ENCODE measurements at places on chromosomes 5 and 9.
A peak's percentile ranks its signal among the peaks of the same experiment; 100 is the strongest.

DNA sequence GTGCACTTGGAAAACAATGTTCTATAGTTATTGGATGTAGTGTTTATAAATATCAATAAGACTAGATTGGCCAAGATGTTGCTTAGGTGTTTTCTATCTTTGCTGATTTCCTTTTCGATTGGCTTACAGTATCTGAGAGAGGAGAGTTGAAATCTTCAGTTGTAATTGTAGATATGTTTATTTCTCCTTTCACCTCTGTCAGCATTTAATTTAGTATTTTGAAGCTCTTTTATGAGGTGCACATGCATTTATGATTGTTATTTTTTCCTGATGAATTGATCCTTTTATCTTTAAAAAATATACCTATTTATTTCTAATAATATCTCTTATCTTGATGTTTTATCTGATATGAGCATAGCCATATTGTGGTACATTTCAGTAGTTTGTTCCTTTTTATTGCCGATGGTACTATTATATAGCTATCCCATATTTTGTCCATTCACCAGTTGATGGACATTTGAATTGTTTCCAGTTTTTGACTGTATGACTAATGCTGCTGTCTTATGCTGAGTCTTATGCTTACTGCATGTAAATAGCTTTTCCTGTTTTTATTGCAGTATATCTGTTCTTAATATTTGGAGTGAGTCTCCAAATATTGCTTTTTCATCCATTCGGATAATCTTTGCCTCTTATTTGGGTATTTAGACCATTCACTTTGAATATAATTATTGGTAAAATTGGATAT lies 34.7 kb downstream of the ERCC6L2 start:
- no peak for DNase-seq

- no peak for DNase-seq
These were observed 44.1 kb downstream of the CCNH start for GRCh38 chr5:87368601-87369000.

GRCh38 chr9:98564714-98565113 lies 144.0 kb downstream of the GABBR2 start:
- DNase-seq, result no peak

DNA sequence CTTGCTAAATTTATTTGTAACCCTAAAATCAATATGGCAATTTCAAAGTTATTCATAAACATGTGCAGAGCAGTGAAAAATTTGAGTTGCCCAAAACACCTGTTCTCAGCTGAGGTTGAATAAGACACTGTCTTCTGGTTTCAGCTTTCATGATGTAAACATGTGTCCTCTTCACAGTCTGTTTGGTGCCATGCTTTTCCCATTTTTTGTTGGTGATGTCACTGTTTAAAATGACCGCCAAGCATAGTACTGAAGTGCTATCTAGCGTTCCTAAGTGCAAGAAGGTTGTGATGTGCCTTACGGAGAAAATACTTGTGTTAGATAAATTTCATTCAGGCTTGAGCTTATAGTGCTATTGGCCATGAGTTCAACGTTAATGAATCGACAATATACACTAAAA lies 580.8 kb downstream of the ACTL7B start:
- no peak for DNase-seq

DNA sequence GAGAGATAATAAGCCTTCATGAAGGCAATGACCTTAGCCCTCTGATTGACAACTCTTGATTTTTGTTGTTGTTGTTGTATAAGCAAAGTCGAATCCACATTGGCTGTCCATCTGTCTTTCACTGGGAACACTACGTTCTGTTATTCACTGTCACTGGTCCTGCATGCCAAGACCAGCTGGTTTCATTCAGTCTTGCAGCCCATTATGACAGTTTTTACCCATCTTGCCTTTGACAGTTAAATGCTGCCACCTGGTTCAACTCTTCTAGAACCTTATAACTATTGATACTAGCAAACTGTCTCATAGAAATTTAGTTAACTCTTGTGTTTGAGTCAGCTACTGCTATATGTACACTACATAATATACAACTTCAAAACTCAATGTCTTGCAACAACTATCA lies 382.3 kb upstream of the CDH10 start:
- no peak for DNase-seq

GRCh38 chr9:130212543-130213297 lies 40.5 kb downstream of the NCS1 start:
- no peak for DNase-seq

DNA sequence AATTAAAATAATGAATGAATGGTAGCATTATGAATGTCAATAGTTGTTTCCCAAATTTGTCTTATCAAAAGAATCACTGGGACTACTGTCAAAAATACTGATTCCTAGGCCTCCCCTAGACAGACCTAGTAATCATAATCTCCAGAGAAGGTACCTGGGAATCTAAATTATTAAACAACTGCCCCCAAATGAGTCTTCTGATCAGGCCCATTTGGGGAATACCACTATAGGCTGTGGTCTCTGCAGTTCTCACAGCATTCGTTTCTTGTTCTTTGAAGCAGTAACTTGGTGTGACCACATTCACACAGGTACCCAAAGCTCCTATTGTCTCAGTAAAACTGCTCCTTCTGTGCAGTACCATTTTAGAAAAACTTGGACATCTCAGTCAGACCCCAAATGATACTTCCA lies 230.9 kb downstream of the PIK3R1 start:
- DNase-seq, result no peak

DNA sequence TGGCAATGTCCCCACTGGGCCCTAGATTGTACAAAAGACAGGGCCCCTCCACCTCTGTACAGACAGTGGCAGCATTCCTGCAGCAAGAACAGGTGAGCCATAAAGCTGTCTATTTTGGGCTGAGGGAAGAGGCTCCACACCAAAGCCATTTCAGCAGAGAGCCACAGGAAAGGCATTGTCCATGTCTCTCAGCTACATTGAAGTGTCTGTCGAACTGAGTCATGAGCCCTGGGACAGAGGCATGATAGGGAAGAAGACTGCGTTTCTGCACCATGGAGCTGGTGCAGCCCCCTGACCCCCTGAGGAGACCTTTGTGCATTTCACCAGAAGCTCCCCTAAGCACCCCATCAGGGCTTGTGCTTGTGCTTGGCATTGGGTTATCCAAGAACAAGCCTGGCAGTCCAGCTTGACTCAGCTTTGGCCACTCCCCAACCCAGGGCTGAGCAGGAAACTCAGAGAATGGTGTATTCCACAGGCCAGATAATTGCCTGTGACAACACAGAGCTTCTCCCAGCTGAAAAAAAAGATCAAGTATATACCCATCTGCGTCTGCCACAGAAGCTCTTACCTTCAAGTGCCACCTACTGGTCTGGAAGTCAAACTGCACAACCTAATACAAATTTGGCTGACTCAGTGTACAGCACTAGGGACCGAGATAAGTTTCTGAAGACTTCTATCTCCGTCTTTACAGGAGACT lies 5.9 kb upstream of the FRMD3 start:
- DNase-seq, result peak; percentile 81

DNA sequence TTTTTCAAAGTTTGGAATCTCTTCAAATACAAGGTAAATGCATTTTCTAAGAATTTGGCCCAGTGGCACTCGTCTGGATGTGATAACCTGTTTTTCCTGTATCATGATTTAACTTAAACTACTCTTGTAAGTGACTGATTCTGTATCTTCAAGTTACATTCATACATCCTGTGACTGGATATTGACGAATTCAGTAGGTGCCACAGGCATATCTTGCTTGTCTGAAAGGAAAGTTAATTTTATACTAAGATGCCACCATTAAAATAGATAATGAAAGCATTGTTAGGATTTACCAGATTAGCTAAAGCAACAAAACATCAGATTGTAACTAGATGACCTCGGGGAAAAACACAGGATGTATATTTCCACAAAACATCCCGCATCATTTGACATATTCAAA lies 175.3 kb upstream of the ZNF608 start:
- DNase-seq, result no peak

GRCh38 chr9:110820381-110820780 lies 151.8 kb downstream of the MUSK start:
- DNase-seq, result no peak

DNA sequence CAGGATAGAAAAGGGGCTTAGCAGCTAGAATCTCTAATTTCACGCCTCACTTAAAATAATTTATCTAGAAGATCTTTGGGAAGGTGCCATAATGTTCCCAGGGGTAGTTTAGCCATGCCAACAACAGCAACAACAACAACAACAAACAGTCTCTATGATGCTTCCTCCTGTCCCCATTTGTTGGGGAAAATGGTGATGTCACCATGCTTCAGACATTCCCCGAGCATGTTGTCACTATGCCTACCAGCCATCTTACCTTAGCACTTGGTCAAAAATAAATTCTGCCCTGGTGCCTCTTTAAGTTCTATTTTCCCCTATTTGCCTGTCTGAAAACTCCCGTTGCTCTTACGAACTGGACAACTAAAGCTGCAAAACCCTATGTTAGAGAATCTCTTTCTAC lies 76.6 kb downstream of the KCNN2 start:
- DNase-seq, result no peak

- no peak for DNase-seq
These were observed 395.7 kb downstream of the CDK5RAP2 start for GRCh38 chr9:120184266-120184665.

GRCh38 chr9:111838439-111838838 lies 43.7 kb upstream of the SHOC1 start:
- DNase-seq, result no peak

DNA sequence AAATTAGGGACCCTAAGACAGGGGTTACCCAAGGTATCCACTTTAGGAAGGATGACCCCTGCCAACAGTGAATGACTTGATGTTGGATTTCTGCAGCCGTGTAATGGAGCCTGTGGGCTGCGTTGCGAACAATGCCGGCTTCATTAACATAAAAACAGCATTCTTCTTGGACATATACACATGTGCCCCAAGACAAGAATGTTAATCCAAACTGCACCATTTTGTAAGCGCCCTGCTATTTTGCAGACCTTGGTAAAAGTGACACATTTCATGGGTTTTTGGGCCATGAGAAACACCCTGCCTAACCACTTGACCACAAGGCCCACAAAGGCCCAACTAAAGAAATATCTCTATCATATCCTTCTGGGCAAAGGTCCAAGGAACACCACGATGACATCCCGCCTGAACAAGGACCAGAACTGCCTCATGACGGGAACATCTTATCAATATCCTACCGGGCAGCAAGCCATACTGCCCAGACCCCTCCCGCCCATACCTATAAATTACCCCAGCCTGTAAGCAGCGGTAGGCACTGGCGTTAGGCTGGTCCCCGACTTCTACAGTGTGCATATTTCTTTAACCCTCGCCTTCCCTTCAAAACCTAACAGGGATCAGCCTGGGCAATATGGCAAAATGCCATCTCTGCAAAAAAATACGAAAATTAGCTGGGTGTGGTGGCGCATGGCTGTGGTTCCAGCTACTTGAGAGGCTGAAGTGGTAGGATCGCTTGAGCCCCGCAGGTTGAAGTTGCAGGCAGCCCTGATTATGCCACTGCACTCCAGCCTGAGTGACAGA lies 9.7 kb upstream of the PDCD1LG2 start:
- no peak for DNase-seq

DNA sequence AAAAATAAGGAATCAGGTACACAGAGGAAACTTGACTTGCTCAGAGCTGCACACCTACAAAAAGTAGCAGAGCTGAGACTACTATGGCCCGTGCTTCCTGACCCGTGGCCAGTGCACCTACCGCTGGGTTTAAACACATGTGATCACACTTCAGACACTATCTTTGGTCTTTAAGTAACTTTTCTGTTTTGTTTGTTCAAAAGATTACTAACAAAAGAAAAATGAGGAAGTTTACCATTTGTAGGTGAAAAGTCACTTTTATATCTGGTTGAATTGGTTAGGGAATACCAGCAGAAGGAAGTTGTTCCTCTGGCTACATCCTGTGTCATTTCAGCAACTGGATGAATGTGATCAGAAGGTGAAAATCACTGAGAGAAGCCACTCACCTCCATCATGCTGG lies 6.5 kb upstream of the SYK start:
- no peak for DNase-seq

- DNase-seq, result no peak
These were observed 106.6 kb upstream of the POC5 start for GRCh38 chr5:75823811-75824210.

DNA sequence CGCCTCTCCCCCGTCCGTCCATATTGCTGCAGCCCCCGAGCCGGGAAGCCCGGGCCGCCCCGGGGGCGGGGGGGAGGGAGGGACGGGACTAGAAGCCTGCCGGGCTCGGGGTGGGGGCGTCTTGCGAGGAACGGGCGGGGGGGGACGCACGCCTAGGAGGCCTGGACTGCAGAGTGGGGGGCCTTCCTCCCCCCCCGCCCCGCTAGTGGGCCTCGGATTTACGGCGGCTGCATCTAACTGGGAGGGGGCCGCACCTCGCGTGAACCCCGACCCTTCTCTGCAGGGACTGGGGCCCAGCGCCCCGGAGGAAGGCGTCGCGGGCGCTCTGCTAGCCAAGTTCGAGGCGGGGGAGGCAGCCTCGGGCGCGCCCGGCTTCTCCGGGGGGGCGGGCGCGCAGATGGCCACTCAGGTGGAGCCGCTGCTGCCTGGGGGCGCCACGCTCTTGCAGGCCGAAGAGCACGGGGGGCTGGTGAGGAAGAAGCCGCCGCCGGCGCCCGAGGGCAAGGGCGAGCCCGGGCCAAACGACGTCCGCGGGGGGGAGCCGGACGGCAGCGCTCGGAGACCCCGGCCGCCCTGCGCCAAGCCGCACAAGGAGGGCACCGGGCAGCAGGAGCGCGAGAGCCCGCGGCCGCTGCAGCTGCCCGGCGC lies at the start of gene LARP1:
Gene LARP1 (plus strand): TSS at position 17 of the 648 bp plus-strand sequence. CDS start 381 bp downstream, at position 398.
- no peak for DNase-seq

- no peak for DNase-seq
These were observed 101.6 kb downstream of the FSTL4 start for GRCh38 chr5:133510634-133511262.

- DNase-seq, result no peak
These were observed 290.6 kb downstream of the CD180 start for GRCh38 chr5:66906021-66906420.

DNA sequence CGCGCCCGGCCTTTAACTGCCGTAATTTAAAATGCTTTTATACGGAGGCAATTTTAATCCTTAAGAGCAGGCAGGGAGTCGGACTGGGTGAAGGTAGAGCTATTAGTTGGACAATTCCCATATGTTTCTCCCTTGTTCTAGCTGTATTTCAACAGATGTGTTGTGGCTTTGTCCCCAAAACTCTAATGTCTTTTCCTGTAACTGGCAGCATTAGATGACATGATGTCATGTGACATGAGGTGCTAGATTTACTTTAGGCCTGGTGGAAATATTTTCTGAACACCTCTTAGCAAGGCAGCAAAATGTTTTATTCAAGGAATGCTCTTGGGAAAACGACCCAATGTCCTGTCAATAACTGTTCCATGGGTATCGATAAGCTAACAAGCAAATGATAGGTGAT lies 8.5 kb downstream of the MYO10 start:
- no peak for DNase-seq

DNA sequence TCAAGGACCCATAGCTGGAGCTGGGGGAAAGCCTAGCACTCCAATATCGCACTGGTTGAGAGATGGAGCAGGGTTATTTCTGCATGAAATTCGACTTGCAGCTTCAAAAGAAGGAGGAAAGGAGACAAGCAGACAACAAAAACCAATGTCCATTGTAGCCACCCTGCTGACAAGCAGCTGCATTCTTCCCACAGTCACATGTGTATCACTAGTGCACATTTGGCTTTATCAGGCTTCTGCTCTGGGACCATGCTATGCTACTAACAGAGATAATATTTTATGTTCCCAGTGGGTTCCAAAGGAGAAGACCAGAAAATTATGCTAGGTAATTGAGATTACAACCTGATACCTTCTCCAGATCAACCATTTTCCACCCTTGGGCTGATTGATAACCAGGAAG lies 59.7 kb downstream of the MFAP3 start:
- DNase-seq, result no peak

GRCh38 chr5:143261748-143262392 lies 141.6 kb downstream of the NR3C1 start:
- no peak for DNase-seq

GRCh38 chr5:149257889-149258705 lies 13.6 kb upstream of the AFAP1L1 start:
- DNase-seq, result no peak

GRCh38 chr5:128284236-128284635 lies 200.7 kb downstream of the SLC12A2 start:
- DNase-seq, result no peak

Data from NCI-H748 treated with DMSO at 0.1 percent for 48 hours (cell line).